ENCODE measurements at places on chromosomes 5 and 9. TPM values are rescaled to one million over a fixed set of nuclear protein-coding genes. Genes with fewer than 3 reads are reported as not detected.

GRCh38 chr5:139982157-139982974 lies 60.7 kb downstream of the NRG2 start:
- no peak for DNase-seq
- H3K27me3 ChIP-seq: peaks cover 15% of the 10 kb centered on the region
- no peaks in the 10 kb centered on the region for H3K36me3 ChIP-seq
- peaks cover 12% of the 10 kb centered on the region for H3K4me1 ChIP-seq
- no peak overlapping the region for H3K27ac ChIP-seq

- H3K36me3 ChIP-seq: no peaks in the 10 kb centered on the region
- peak overlapping the region; percentile 33 for H3K27ac ChIP-seq
- DNase-seq: peak; percentile 42
- H3K4me1 ChIP-seq: peaks cover 16% of the 10 kb centered on the region
- H3K27me3 ChIP-seq: no peaks in the 10 kb centered on the region
- no peak overlapping the region for H3K4me3 ChIP-seq
These were observed 830.4 kb downstream of the MAT2B start for GRCh38 chr5:164335837-164336236.

DNA sequence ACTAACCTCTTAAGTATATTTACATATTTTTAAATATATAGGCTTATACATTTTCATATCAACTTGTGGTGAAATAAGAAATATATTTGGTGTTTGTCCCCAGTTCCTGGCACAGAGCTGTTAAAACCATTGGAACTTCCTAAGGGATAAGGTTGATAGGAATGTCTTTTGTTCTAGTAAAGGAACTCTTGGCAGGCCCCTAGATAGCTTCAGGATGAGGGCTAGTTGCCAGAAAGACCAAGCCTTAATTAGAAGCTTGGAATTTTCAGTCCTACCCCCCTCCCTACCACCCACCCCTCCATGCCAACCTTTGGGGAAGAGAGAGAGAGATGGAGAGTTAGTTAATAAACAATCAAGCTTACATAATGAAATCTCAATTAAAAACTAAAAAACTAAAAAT lies 638.6 kb upstream of the ACO1 start:
- no peak for DNase-seq
- no peaks in the 10 kb centered on the region for H3K36me3 ChIP-seq
- no peaks in the 10 kb centered on the region for H3K4me1 ChIP-seq
- H3K27ac ChIP-seq: no peak overlapping the region

- peak overlapping the region; percentile 79 for H3K27ac ChIP-seq
- no peaks in the 10 kb centered on the region for H3K36me3 ChIP-seq
- H3K27me3 ChIP-seq: no peaks in the 10 kb centered on the region
- H3K4me3 ChIP-seq: peak overlapping the region; percentile 59
These were observed 535 bp upstream of the NFIB start for GRCh38 chr9:14314424-14314928.

DNA sequence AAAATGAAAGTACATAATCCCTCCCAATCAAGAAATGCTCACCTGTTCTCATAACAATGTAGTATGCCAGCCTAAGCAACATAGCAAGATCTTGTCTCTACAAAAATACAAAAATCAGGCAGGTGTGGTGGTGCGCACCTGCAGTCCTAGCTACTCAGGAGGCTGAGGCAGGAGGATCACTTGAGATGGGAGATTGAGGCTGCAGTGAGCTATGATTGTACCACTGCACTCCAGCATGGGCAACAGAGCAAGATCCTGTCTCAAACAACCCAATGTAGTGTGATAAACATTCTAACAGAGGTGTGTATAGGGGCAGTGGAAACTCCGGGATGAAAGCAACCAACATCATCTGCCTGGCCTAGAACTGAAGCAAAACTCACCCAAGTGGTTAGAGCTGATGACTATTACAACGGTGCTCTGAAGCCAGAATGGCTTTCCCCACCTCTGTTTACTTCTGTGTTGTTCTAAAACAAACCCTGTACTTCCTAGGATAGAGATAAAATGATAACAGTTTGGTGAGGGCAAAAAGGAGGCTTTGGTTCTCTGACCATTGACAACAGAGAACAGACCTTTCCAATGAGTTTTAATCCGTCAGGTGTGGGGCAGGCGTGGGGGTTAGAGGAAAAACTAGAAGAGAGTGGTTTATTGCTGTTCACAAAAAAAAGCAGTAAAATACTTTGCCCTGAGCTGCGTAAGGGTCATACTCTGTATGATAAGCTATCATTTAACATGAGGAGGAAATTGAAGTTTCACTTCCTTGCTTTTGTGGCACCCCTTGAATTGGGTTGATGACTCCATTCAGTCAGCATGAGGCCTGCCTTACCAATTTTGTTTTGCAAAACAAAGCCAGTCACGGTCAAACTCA lies 18.9 kb downstream of the WNT8A start:
- no peaks in the 10 kb centered on the region for H3K4me1 ChIP-seq
- no peak for DNase-seq
- H3K36me3 ChIP-seq: peaks cover 3% of the 10 kb centered on the region
- no peak overlapping the region for H3K4me3 ChIP-seq
- H3K27ac ChIP-seq: no peak overlapping the region
- H3K27me3 ChIP-seq: peaks cover 30% of the 10 kb centered on the region

- H3K36me3 ChIP-seq: no peaks in the 10 kb centered on the region
- no peak overlapping the region for H3K4me3 ChIP-seq
- peak; percentile 96 for DNase-seq
- H3K27me3 ChIP-seq: no peaks in the 10 kb centered on the region
- H3K27ac ChIP-seq: peak overlapping the region; percentile 87
These were observed 249.7 kb upstream of the TMEM161B start for GRCh38 chr5:88518131-88519016.

DNA sequence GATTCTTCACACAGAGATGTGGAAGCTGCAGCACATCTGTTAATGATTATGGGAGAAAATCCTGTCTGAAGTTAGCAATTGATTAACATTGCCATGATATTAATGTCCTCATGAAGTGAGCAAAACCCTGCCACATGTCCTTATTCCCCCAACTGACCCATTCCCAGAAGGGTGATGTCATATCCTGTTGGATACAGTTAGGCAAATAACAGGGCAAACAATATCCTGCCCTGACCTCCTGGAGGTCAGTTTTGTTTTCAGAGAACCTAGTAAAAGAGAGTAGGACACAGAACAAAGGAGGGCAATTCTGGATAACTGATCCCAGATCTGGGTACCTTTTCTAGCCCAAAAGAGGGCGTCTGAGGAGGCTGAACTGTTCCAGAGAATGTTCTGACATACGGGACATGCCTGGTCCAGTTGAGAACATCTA lies 11.0 kb downstream of the ABLIM3 start:
- H3K27me3 ChIP-seq: no peaks in the 10 kb centered on the region
- peak overlapping the region; percentile 63 for H3K27ac ChIP-seq
- H3K4me3 ChIP-seq: no peak overlapping the region
- peaks cover 67% of the 10 kb centered on the region for H3K4me1 ChIP-seq
- DNase-seq: no peak
- H3K36me3 ChIP-seq: peaks cover 18% of the 10 kb centered on the region

DNA sequence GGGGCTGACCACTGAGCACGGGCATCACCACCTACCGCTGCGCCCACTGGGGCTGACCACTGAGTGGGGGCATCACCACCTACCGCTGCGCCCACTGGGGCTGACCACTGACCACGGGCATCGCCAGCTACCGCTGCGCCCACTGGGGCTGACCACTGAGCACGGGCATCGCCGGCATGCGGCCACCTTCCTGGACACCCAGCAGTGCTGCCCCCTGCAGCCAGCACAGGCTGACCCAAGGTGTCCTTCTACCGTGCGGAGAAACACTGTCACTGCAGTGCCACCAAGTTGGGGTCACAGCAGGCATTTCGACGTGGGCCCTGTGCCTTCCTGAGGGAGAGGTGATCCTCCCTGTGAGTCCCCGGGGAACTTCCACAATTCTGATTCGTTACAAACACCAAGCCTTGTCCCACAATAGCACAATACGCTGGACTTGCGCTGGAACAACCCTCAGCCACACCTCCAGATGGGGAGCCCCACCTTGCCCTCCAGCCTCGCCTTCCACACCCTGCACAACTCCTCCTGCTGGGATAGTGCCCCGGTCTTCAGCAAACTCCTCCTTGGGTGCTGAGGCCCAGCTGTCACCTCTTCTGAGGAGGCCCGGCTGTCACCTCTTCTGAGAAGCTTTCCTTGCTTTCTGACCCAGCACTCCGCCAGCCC lies 90.3 kb upstream of the SARDH start:
- no peaks in the 10 kb centered on the region for H3K27me3 ChIP-seq
- H3K36me3 ChIP-seq: peaks cover 47% of the 10 kb centered on the region
- no peak overlapping the region for H3K4me3 ChIP-seq
- H3K27ac ChIP-seq: no peak overlapping the region
- DNase-seq: no peak

DNA sequence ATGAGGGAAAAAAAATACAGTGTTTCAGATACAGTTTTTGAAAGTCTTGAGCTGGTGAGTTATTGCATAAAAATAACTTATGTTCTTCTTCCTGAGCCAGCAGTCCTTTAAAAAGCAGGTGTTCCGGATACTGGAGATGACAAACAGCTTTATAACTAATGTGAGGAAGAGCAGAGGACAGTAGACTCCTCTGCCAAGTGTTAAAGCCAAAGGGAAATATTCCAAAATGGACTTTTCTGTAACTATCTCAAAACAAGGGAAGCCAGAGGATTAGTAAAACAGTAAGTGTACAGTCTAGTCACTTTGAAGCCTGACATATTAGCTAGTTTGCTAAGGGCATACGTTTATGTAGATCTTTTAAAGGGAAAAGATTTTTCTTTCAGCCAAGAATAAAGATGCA lies 11.0 kb upstream of the SNCAIP start:
- DNase-seq: no peak
- H3K27ac ChIP-seq: no peak overlapping the region
- no peaks in the 10 kb centered on the region for H3K4me1 ChIP-seq
- H3K27me3 ChIP-seq: peaks cover 23% of the 10 kb centered on the region

The INSL6 gene
- total RNA-seq: not detected

The JAKMIP2 gene
- 0.79 TPM for total RNA-seq
